ENCODE measurements at places on chromosomes 7 and 10.

DNA sequence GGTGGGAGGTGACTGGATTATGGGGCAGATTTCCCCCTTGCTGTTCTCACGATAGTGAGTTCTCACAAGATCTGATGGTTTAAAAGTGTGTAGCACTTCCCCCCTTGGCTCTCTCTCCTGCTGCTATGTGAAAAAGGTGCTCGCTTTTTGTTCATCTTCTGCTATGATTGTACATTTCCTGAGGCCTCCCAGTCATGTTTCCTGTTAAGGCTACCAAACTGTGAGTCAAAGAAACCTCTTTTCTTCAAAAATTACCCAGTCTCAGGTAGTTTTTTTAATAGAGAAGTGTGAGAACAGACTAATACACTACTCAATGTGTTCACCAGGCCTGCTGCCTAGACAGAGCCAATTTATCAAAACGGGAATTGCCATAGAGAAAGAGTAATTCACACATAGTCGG, 49.7 kb downstream of the SDHAF3 start:
- no peak for DNase-seq

- no peak for DNase-seq
Observed at GRCh38 chr10:32244421-32245207, 102.3 kb downstream of the EPC1 start.

DNA sequence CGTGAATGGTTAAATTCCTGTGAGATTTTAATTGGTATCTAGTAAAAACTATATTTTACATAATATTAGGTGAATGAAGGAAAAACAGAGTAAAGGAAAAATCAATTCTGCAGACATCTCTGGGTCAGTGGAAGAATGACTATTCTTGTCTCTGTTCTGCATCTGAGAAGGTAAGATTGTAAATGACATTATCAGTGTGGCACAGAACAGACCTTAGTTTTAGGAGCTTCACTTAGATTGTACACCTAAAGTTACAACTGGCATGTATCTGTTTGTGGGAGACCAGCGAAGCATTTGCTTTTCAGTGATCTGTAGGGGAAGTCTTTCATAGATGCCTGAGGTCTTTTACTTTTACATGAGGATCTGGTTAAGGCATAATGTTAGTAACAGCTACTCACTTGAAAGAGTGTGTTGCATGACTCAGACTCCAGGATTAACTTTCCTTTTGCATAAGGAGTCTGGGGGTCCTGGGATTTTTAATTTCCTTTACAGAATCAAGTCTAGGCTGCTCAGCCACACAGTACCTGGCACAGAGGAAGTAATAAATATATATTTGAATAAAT, 56.2 kb downstream of the JMJD1C start:
- no peak for DNase-seq

DNA sequence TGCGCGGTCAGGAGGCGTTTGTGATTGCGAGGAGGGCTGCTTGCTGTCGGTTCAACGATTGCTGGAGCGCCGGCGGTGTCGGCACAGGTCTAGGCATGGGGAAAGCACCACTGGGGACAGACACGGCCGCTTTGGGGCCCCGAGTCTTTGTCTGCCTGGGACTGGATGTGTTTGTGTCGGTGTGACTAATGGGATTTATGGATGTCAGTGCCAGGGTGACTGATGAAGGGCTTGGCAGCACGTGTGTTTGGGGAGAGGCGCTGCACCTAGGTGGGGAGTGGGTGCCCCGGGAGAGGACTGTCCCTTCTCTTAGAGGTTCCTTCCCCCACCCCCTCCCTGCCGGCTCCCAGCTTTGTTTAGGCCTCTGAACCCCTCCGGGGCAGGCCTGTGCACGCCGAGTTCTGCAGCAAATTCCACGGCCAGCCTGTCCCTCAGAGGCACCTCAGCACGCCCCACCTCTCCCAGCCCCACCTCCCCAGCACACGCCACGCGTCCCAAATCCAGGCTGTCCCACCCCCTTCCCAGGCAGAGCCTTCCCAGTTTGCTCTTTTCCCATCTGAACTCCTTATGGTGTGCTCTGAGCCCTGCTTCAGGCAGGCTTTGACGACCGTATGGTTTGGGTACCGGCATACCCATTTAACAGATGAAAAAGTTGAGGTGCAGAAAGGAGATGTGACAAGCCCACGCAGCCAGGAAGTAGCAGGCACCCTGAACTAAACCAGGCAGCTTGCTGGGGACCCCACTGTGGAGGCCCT, 6.4 kb upstream of the TNRC18 start:
- DNase-seq = no peak

DNA sequence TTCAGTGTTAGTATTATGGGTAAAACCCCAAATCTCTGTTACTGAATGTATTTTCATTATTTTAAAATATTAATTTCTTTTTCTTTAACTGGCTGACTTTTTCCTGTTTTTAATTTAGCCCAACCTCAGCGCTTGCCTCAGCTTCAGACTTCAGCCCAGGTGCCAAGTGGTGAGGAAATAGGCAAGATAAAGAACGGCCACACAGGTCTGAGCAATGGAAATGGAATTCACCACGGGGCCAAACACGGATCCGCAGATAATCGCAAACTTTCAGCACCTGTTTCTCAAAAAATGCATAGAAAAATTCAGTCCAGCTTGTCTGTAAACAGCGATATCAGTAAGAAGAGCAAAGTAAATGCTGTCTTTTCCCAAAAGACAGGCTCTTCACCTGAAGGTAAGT, 57.5 kb downstream of the MDFIC start:
- no peak for DNase-seq

- DNase-seq = no peak
Observed at GRCh38 chr7:117562759-117563158, 82.9 kb downstream of the CFTR start.

- DNase-seq = no peak
Observed at GRCh38 chr7:88057655-88058054, 123.6 kb downstream of the ADAM22 start.

- no peak for DNase-seq
Observed at GRCh38 chr10:113534423-113534822, 18.4 kb upstream of the HABP2 start.
